T-helper 2 cell treated with Interferon-gamma antibody and Interleukin-4, amounts not matched to agents 100 ng/mL and 5 ng/mL, for 36 hours (primary cell): ENCODE measurements at places on chromosomes 13 and 19. TPM values are rescaled to one million over a fixed set of nuclear protein-coding genes. Genes with fewer than 3 reads are reported as not detected.

TUBA3C gene
- not detected in 2 replicates for total RNA-seq

SARS2 gene
- total RNA-seq: 43.2 and 55.3 TPM in 2 replicates

PODNL1 gene
- 0.30 TPM in 1 of 2 replicates, not detected in the other for total RNA-seq

SLC5A5 gene
- total RNA-seq: 0.48 and 0.84 TPM in 2 replicates

MAST1 gene
- 0.73 and 1.0 TPM in 2 replicates for total RNA-seq

ZNF730 gene
- 0.34 and 0.61 TPM in 2 replicates for total RNA-seq

SLC6A16 gene
- total RNA-seq: 3.5 and 3.8 TPM in 2 replicates

PROZ gene
- 0.18 and 0.20 TPM in 2 replicates for total RNA-seq

FPR1 gene
- total RNA-seq: not detected in 2 replicates

OR10H1 gene
- total RNA-seq: not detected in 2 replicates

ZNF14 gene
- 5.1 and 6.0 TPM in 2 replicates for total RNA-seq

CYP4F12 gene
- not detected in 2 replicates for total RNA-seq

METTL21C gene
- not detected in 2 replicates for total RNA-seq

TTYH1 gene
- total RNA-seq: 0.80 and 1.1 TPM in 2 replicates

ZNF667 gene
- 0.05 TPM in 1 of 2 replicates, not detected in the other for total RNA-seq

AKAP8L gene
- total RNA-seq: 76.6 and 78.7 TPM in 2 replicates

NAT14 gene
- 9.3 and 12.3 TPM in 2 replicates for total RNA-seq

KASH5 gene
- total RNA-seq: 0.23 and 0.43 TPM in 2 replicates

B3GNT3 gene
- not detected in 2 replicates for total RNA-seq

MCEMP1 gene
- total RNA-seq: not detected in 2 replicates

PLEKHG2 gene
- total RNA-seq: 57.3 and 61.0 TPM in 2 replicates

CCNE1 gene
- 37.1 and 38.0 TPM in 2 replicates for total RNA-seq

ANKRD24 gene
- total RNA-seq: 0.43 and 0.52 TPM in 2 replicates

ZNF296 gene
- total RNA-seq: 4.1 and 5.0 TPM in 2 replicates

SIGLEC12 gene
- 1.1 and 1.4 TPM in 2 replicates for total RNA-seq

FBXO17 gene
- total RNA-seq: not detected in 2 replicates

PGLYRP1 gene
- not detected in 2 replicates for total RNA-seq

MCF2L gene
- 0.14 and 0.52 TPM in 2 replicates for total RNA-seq

ZNF77 gene
- 4.2 and 4.3 TPM in 2 replicates for total RNA-seq

ZNF729 gene
- not detected in 2 replicates for total RNA-seq

BCL3 gene
- 65.6 and 68.4 TPM in 2 replicates for total RNA-seq

APLP1 gene
- 0.86 and 2.0 TPM in 2 replicates for total RNA-seq

NLRP7 gene
- total RNA-seq: not detected in 2 replicates
